ENCODE measurements at places on chromosomes 6 and 20.

GRCh38 chr6:95087394-95088097, 489.8 kb upstream of the MANEA start:
- DNase-seq: no peak

GRCh38 chr6:42727087-42727611, 4.8 kb upstream of the PRPH2 start:
- DNase-seq: no peak

DNA sequence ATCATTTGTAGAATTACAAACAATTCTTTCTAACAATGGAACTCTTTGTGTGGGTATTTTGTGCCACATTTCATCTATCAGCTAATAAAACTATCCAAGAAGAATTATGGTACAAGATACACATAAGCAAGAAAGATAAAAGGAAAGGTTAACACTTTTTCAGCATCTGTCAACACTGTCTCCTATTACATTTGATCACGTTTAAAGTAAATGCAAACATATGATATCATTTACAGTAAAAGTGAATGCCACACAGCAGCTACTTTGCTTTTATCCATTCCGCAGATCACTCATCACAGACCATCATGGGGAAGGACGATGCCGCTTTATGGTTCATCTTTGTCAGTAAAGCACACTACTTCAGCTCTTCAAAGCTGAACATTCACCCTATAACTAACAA, 456.4 kb upstream of the MANEA start:
- DNase-seq: no peak

- DNase-seq: no peak
Observed at GRCh38 chr20:58161192-58161591, 67.3 kb downstream of the ANKRD60 start.

GRCh38 chr6:108518714-108519576, 41.8 kb upstream of the FOXO3 start:
- DNase-seq: no peak

GRCh38 chr6:168165891-168166290, 86.9 kb upstream of the FRMD1 start:
- no peak for DNase-seq

DNA sequence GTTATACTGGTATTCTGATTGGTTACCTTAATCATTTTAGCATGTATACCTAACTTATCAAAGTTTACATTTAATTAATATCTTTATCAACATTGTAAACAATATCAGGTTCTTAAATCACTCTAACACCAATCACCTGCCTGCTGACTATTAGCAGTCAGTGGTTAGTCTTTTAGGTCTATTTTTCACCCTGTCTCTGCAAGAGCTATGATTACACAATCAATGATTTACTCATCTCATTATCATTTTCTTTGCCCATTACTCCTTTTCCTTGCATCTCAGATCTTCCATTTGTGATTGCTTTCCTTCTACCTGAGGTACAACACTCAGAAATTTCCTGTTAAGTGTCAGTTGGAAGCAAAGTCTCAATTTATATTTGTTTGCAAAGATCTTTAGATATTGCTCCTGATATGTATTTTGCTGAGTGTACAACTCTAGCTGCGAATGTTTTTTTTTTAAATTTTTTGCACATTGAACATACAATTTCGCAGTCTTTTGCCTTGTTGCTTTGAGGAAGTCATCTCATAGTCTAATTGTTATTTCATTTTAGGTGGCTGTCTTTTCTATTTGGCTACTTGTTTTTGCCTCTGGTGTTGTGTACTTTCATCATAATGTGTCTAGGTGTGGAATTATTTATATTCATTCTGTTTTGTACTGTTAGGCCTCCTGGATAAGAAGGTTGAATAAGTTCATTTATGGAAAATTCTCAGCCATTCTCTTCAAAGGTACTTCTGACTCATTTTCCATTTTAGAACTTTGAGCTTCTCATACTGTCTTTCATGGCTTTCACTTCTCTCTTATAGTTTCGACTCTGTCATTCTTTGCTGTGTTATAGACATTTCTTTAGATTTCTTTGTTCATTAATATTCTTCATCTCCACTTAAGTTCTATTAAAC, 104.9 kb upstream of the CEP162 start:
- DNase-seq: no peak

- no peak for DNase-seq
Observed at GRCh38 chr6:125170376-125170775, 16.8 kb downstream of the TPD52L1 start.

DNA sequence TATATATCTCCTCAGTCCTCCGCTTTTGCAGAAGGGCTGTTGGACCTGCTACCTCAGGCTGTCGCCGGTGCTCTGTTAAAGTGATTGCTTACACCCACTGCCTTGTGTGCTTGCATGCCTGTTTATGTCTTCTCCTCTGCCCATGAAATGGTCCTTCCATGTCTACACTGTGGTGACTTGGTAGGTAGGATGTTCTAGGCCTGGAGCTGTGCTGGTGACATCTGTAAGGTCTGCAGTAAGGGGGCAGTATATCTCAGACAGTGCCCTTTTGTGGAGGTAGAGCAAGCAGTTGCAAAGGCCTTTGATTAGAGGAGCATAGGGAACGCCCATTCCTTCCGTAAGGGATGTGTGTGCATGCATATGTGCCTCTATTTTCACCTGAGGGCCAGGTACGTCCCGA, 40.3 kb downstream of the VAPB start:
- DNase-seq: no peak

- DNase-seq: peak; percentile 21
Observed at GRCh38 chr6:118963003-118963402, 28.0 kb upstream of the MCM9 start.

DNA sequence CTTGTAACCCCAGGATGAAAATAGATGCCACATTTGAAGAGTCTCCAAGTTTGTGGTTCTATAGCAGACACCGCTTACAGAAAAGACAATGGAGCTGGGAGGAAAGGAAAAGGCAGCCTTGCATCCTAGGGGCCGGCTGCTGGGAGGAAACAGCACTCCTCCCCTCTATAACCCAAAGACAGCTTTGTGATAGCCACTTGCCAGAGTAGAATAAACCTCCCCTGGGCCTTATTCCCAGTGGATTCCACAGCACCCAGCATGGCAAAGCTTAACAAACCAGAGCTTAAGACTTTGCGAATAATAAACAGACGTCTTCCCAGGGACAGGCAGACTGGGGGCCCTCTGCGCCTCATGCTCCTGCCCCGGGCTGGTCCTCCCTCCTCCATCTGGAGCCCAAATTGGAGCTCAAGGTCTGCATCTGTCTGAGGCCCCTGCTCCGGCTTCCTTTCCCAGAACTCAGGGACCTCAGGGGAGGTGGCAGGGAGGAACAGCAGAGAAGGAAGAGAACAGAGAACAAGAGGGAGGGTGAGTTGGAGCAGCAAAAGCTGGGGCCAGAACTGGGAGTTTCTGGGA, 8.8 kb upstream of the TAF8 start:
- no peak for DNase-seq

DNA sequence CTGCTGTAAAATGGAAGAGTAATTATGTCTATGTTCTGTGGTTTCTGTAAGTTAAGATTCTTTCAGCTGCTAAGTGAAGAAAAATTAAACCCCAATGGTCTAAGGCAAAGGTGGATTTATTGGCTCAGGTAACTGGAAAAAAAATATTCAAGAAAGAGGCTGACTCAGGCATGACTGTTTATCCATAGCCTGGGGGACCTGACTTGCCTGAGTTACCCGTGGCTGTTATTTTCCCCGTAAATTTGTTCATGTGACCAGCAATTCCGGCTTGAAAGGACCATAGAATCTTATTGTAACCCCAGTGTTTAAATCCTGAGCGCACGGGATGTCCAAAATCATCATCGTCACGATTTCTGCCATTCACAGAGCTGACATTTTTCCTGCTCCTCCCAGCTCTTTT, 32.3 kb upstream of the SULF2 start:
- no peak for DNase-seq

DNA sequence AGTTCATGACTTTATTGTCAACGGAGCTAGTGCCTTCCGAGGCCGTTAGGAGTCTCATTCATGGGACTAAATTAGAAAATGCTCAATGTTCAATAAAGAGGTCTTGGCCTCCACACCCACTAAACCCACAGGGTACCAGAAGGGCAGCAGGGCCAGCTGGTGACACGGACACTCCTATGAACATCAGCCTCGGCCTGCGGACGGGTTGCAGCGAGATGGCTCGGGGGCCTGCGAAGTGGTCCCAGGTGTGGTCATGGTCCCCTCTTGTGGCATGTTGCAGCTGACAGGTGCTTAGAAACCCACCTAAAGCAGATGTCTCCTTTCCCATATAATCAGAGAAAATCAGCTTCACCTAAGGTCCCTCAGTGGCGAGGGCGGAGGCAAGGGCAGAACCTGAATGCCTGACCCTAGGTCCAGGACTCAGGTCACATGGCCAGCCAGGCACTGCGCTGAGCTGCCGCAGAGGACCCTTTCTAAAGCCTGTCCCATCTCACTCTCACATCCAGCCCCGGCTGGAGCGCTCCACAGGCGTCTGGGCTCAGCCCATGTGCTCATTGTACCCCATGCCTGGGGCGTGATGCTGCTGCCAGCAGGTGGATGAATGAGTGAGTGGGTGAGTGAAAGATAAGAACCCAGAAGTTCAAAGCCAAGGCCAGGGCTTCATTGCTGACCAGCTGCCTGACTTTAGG, 35.8 kb downstream of the NFATC2 start:
- no peak for DNase-seq

GRCh38 chr6:38131527-38131965, 312.0 kb downstream of the ZFAND3 start:
- DNase-seq: no peak

- DNase-seq: no peak
Observed at GRCh38 chr6:20306491-20306890, 94.2 kb upstream of the MBOAT1 start.

DNA sequence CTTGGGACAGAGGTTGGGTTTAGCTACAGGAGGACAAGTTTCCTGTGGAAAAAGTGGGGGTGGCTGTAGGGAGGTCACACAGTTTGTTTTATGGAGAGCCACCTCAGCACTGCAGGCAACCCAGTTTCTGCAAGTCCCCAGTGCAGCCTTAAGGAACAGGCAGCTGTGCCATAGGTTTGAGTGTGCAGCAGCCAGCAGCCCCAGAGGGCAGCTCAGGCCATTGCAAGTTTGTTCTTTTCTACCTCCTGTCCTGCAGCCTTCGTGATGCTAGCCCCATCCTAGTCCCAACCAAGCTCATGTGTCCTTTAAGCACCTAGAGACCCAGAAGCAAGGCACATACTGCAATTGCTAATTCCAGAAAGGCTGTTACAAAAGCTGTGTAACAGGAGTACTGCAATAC, 58.8 kb downstream of the ZBTB9 start:
- DNase-seq: no peak

DNA sequence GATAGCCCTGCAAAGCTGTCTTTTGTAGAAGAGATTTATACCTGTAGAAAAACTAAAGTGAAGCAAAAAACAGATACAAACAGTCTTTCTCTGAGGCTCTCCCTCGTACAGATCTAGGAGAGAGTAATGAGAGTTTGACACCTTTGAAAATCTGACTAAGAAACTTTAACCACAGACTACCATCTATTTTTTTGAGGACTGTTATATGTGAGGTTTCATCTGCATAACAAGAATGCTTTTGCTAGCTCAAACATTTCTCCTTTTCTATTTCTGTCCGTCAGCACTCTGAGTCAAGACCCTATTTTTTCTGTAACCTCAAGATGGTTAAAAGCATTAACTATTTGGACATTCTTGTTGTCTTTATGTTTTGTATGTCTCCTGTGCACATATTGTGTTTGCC, 193.0 kb downstream of the BTBD3 start:
- no peak for DNase-seq

DNA sequence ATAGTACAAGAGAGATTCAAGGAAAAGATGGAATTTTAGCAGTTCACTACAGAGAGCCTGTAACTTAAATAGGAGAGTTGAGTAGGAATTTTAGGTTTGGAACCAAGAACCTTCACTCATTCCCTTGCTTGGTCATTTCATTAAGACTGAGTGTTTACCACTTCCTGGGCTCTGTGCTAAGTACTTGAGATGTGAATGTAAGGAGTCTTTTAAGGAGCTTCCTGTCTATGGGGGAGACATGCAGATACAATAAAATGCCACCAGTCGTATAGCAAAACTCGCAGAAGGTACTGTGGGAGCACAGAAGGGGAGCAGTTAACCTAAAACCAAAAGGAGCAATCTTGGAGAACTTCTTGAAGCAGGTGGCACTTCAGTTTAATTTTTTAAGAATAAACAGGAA, 204.2 kb downstream of the SLC24A3 start:
- DNase-seq: no peak

DNA sequence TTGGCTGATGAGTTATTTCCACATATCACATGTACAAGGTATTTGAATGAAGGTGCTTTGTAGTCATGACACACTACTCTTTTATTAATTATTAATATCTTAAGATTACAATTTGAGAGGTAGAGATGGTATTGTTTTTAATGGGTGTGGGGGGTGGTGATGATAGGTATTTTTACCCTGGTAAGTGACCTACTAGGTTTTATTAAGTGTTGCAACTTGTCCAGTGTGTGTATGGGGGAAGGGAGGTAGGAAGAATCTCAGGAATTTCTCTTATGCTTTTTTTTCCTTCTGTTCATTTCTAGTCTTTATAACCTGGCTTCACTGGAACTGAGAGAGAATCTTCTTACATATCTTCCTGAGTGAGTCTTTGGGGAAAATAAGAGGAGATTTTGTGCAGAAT, 101.4 kb downstream of the LRRC1 start:
- DNase-seq: no peak

DNA sequence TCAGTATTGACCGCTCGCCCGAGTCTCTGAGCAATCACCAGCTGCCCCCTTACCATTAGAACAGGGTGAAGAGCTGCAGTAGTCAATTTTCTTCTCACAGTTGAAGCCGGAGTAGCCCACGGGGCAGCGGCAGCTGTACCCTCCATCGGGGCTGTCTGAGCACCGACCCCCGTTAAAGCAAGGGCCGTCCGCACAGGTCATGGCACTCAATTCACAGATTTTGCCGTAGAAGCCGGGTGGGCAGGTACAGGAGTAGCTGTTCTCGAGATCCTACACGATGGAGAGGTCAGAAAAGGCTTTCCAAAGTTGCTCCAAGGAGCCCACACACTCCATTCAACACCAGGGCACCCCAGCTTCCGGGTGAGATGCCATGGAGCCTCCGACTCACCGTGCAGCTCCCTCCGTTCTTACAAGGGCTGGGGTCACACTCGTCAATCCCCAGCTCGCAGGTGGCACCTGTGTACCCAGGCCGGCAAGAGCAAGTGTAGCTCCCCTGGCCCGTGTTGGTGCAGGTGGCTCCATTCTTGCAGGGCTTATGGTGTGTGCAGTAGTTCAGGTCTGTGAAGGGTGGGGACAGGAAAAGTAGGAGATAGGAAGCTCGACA, 5.9 kb downstream of the DLL1 start:
- DNase-seq: no peak

DNA sequence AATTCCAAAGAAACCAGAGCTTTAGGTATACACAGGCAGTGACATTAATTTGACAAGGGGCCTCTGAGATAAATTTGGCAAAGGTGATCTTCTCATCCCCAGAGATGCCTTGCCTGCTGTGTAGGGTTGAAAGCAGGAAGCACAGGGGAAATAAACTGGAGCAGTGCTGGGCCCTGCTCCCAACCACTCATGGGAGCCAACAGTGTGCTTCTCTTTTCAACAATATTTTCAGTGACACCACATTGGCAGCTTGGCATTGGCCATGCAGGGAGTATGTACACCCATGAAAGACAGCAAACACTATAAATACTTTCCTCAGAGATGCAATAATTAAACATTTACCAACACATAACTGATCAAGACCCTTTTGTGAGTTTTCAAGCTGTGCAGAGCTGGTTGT, 90.7 kb upstream of the F13A1 start:
- DNase-seq: no peak

GRCh38 chr20:54624706-54625390, 149.5 kb downstream of the DOK5 start:
- DNase-seq: peak; percentile 93

- DNase-seq: no peak
Observed at GRCh38 chr20:32547753-32548034, 37.4 kb downstream of the NOL4L start.
